ENCODE measurements at places on chromosomes 7 and 10.

- DNase-seq, result no peak
These were observed 39.2 kb downstream of the AGAP3 start for GRCh38 chr7:151125470-151125845.

DNA sequence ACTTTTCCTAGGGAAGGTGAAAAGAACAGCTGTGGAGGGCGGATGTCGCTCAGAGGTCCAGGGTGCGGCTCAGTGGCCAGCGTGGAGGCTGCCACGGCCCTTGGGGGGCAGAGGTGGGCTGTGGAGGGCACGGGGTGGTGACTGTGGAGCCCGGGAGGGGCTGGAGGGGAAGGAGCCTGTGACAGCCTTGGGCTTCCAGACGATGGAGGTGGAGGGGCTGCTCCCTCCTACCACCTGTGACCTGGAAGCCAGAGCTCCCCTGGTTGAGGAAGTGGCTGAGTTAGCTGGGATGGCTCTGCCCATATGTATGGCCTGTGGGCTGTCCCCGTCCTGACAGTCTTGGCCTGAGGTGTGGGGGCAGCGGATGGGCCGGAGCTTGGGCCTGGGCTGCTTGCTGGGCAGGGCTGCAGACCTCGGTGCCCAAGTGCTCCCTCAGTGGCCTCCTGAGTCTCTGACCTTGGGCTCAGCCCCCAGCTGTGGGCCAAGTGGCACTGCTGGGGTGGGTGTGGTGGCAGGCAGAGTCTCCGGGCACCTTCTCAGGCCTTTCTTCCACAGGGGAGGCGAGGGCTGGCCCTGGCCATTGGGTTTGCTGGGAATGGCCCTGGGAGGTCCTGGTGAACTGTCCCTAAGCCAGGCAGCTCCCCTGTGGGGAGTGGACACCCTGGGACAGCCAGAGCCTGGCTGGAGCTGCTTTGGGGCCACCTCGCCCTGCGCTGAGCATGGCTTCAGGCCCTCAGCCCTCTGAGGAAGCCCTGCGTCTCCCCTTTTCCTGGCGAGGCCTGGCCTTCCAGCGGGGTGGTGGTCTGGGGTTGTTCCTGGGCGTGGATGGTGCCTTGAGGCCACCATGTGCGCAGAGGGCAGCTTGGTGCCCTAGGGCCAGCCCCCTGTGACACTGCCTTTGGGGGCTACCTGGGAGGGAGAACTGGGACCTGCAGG is 3.9 kb downstream of the BRI3 start:
- no peak for DNase-seq

- DNase-seq, result peak; percentile 7
These were observed 426.5 kb downstream of the RPS24 start for GRCh38 chr10:78460204-78460603.

DNA sequence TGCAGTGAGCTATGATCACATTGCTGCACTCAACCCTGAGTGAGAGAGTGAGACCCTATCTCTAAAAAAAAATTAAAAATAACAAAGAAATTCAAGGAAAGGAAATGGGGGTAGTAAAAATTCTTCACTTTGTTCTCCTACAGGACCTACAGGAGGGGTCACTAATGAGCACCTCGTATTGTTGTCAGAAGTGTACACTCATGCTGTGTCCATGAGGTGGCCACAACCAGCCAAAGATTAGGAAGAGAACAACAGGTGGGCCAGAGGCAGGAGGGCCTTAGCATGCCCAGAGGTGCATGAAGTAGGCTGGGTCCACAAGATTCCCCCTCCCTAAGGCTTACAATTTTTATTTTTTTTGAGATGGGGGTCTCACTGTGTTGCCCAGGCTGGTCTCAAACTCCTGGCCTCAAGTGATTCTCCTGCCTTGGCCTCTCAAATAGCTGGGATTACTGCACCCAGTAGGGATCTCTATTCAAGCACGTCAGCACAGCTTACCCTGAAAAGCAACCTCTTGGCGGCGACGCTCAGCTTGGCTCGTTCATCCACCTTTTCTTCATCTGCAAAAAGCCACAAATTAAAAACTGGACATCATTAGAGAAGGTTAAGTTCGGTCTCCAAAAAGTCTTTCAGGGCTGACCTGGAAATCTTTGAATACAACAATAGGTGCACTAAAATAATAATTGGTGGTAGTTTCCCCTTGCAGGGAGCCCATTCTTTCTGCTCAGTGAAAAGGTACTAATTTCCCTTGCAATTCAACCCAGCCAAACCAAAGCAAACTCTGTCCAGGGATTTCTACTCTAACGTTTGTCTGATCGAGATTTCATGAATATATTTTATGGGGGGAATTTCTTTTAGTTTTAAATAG is 104.4 kb downstream of the SVIL start:
- no peak for DNase-seq

GRCh38 chr7:327233-327931 is 37.4 kb downstream of the FOXL3 start:
- DNase-seq, result no peak

- no peak for DNase-seq
These were observed 580.5 kb downstream of the REEP3 start for GRCh38 chr10:64101606-64102263.

DNA sequence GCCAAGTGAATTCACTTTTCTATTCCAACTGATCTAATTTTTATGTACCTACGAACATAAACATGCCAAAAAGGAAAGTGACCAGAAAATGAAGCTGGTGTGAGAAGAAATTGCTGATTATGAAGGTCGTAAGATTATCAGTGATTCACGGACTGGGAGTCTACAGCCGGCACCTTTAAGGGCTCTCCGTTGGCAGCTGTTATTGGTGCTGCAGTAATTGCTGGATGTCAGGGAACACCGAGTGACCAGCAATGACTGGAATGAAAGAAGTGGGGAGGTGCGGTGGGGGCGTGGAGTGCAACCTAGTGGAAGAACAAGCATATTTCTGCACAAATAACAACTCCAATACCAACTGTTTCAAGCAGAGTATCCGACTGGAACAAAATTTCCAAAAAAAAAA is 109.8 kb upstream of the TARP start:
- DNase-seq, result no peak

All from omental fat pad (tissue), 4 donors.